CD4-positive, alpha-beta T cell (primary cell): ENCODE measurements at places on chromosomes 1 and 21. TPM values are rescaled to one million over a fixed set of nuclear protein-coding genes. Genes with fewer than 3 reads are reported as not detected.

GRCh38 chr1:22247527-22248245, 104.8 kb upstream of the WNT4 start:
- DNase-seq: no peak

GRCh38 chr1:30759718-30760281, 2.2 kb upstream of the LAPTM5 start:
- peak; percentile 60 for DNase-seq

DNA sequence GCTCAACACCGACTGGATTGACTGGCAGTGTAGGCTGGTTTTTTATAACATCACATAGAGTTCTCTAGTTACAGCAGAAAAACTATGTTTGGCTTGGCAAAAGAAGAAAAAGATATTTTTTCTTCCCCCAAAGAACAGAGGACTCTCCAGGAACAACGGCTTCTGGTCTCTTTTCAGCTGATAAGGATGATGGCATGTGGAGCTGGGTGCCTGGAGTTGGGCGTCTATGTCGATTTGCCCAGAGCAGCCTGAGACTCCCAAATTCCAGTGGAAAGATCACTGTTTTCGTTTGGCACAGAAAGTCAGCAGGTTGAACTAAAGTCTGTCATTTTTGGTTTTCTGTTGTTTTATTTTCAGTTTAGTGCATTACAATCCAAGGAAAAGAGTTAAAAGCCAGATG, 91.1 kb downstream of the SMYD2 start:
- no peak for DNase-seq

DNA sequence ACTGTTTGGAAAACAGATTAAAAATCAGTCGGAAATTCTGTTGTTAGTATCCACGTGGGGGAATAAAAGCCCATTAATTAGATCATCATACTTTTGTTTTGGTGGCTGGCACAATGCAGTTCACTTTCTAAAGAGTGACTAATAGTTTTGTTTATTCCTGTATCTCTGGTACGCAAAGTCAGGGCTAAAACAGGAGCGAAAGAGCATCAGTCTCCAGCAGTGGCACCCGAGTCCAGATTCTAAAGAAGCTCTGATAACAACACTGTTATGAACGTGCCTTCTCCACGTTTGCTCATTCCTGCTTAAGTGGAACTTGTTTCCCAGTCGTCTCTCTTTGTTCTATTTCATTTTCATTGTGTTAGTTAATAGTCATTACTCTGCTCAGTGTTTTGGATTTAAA, 69.6 kb downstream of the HSPA13 start:
- no peak for DNase-seq

- peak; percentile 7 for DNase-seq
Measured at GRCh38 chr1:70966018-70966638, 81.5 kb downstream of the PTGER3 start.

DNA sequence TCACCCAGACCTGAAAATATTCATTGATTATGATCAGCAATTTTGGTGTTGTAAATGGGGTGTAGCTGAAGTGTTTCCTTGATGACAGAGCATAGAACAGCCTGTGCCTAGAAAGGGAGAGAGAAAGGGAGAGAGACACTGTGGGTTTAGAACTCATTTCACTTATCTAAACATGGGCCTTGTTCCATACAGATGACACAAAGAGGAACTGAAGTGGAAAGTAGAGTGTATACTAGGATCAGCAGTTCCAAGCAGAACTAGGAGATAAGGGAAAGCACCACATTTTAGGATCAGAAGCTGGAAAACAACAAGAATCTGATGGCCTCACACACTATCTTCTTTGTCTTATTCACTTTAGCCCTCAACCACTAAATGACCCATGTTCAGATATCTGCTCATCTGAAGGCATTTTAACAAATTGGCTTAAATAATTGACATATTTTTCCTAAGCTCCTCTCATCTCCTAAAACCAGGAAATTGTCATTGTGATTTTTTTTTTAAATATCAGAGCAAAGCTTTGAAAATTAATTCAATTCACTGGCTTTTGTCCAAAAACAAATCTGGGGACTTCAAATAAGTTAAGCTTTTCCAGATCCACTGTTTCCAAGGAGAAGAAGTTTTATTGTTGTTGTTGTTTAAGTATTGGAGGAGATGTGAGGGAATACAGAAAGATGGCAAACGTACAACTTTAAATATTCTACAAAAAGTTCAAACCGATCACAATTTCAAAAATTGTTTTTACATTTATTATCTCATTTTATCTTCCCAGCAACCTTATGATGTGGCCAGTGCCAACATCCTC, 103.8 kb downstream of the LYPLAL1 start:
- no peak for DNase-seq

DNA sequence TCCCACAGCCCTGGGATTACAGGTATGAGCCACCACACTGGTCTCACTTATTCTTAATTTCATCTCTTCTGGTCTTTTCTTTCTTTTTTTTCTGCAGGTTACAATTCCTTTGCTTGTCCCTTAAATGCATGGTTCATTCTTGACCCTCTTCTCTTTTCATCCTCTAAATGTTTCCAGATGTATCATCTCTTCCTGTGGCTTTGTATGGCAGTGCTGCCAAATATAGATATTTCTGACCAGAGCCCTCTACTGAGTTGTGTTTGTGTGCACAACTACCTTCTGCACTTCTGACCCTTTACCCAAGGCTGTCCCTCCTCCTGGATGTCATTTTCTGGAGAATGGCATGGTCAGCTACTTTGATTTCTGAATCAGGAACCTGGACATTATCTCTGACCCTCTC, 32.5 kb downstream of the OLFML3 start:
- no peak for DNase-seq

GRCh38 chr1:155977690-155978324, 540 bp downstream of the ARHGEF2 start:
- DNase-seq: no peak

GRCh38 chr1:21301794-21302440, 11.7 kb upstream of the ECE1 start:
- no peak for DNase-seq

DNA sequence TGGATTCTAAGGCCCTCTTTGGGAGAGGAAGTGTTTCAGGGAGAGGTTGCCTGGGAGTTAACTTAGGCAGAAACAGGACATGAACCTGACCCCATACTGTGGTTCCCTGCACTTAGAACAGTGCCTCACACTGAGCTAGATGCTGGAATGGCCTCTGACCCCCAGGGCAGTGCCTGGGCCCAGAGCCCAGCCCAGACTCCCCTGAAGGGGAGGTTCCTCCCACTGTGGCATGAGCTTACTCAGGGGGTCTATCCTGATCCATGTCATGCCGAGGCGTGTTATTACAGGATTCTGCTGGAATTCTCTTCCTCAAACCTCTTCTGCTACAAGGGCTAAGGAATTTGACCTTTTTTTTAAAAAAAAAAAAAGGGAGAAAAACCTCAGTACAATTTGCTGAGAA, 72.2 kb downstream of the MRPL37 start:
- DNase-seq: no peak

- no peak for DNase-seq
Measured at GRCh38 chr1:38741341-38741740, 118.2 kb downstream of the RRAGC start.

- peak; percentile 11 for DNase-seq
Measured at GRCh38 chr1:210726621-210727020, 397.9 kb downstream of the HHAT start.

Gene CFAP74
- not detected for total RNA-seq

Gene ZBTB8OS
- total RNA-seq: 24.1 TPM

Gene OR14K1
- not detected for total RNA-seq

Gene CKS1B
- 3.9 TPM for total RNA-seq

Gene MPL
- total RNA-seq: not detected

Gene TMEM53
- 0.64 TPM for total RNA-seq

Gene CCSAP
- 15.2 TPM for total RNA-seq

Gene KIF21B
- total RNA-seq: 65.4 TPM

Gene CD53
- 176 TPM for total RNA-seq
